Nephron progenitor cell (in vitro differentiated cells): ENCODE measurements at places on chromosomes 11 and 22.

GRCh38 chr11:28628412-28628811, 520.2 kb downstream of the METTL15 start:
- DNase-seq, result no peak

GRCh38 chr11:75779960-75780359, 11.4 kb downstream of the DGAT2 start:
- DNase-seq, result no peak

DNA sequence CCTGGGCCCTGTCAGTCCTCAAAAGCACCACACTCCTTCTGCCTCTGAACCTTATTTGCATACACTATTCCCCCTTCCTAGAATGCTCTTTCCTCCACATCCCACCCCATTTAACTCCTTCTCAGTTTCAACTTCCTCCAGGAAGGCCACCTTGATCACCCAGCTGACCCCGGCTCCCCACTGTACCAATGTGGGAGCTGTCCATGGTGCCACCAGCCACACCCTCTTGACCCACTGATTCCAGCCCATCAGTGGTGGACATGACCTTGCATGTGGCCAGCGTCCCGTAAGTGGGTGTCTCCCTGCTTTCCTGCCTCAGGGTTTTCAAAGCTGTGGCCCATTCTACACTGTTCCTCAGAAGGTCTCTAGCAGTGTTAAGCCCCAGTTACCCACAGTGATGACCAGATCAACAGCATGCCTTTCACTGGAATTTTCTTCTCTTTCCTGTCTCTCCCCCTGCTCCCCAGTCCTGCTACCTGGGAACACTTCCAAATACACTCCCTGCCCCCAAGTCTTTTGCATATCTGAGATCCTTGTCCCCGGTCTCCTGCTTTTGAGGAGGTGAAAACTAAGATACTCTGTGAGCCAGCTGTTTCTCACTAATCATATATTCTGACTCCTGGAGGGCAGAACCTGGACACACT, 346.6 kb downstream of the MN1 start:
- DNase-seq, result peak; percentile 49

GRCh38 chr11:106278391-106278790, 200.9 kb downstream of the AASDHPPT start:
- DNase-seq, result no peak

- no peak for DNase-seq
These were observed 113.2 kb downstream of the FEZ1 start for GRCh38 chr11:125382822-125383221.

GRCh38 chr11:107590460-107591377, at the start of gene ELMOD1:
Gene ELMOD1 (plus strand): TSS chr11:107591147. CDS start chr11:107618190, 27,043 bp downstream.
- peak; percentile 89 for DNase-seq
